EH (cell line): ENCODE measurements at places on chromosomes 4 and X.

- DNase-seq = no peak
Measured at GRCh38 chr4:181944527-181944926, 298.7 kb upstream of the TENM3 start.

- DNase-seq = no peak
Measured at GRCh38 chr4:127558088-127558487, 74.7 kb upstream of the INTU start.

DNA sequence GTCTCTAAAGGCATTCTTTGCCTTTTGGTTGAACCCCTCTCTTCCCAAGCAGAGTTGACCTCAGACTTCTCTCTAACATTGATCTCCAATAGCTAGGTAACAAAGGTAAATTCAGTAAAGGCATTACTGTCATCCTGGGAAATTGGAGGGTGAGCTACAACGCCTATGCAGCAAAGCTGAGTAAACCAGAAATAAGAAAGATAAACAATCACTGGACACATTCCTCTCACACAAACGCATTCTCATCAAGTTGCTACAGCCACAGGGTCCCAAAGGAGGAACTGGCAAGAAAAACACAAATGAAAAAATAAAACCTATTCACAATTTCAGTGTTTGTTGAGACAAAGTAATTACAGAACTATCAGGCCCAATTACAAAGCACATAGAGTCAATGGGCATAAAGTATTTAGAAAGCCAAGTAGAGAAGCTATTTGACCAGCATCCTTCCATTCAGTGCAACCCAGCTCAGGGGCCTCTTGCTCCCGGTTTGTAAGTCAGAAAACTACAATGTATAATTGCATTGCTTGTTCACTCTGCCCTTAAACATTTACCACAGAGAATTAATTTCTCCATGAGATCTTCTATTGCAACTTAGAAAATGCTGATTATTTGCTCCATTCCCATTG, 967.7 kb downstream of the PCDH7 start:
- no peak for DNase-seq

DNA sequence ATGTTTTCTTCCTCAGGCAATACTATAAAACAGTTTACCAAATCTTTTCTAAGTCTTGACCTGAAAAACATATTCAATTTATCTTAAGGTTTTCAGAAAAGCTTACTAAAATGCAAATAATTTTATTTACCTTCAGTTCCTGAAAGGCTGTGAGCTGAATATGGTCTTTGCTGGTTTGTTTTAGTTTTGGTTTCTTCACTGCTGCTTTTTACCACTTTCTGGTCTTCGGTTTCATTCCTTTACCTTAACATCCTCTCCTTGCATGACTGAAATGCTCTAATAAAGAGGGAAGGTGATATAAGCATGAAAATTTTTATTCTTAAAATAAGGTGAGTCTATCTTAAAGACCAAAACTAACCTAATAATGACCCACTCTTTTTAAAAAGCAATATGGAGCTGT, 97.1 kb upstream of the NRK start:
- no peak for DNase-seq

GRCh38 chr4:100569196-100569595, 51.4 kb upstream of the EMCN start:
- DNase-seq = no peak

DNA sequence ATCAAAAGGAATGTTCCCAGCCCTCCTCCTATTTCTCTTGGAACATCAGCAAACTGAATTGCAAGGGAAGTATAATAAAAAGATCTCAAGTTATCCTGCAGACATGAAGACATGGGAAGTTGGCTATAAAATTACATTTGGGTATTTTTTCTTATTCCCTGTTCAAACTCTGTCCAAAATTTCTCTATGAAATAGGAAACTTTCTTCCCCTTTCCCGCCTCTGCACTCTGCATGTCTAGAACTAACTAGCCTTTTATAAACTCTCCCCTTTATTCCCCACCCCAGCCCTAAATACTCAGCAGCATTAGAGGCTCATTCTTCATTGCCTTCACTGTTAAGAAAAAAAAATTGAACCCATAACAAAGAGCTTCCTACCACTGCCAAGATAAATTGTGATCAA, 126.7 kb upstream of the EDNRA start:
- DNase-seq = no peak

DNA sequence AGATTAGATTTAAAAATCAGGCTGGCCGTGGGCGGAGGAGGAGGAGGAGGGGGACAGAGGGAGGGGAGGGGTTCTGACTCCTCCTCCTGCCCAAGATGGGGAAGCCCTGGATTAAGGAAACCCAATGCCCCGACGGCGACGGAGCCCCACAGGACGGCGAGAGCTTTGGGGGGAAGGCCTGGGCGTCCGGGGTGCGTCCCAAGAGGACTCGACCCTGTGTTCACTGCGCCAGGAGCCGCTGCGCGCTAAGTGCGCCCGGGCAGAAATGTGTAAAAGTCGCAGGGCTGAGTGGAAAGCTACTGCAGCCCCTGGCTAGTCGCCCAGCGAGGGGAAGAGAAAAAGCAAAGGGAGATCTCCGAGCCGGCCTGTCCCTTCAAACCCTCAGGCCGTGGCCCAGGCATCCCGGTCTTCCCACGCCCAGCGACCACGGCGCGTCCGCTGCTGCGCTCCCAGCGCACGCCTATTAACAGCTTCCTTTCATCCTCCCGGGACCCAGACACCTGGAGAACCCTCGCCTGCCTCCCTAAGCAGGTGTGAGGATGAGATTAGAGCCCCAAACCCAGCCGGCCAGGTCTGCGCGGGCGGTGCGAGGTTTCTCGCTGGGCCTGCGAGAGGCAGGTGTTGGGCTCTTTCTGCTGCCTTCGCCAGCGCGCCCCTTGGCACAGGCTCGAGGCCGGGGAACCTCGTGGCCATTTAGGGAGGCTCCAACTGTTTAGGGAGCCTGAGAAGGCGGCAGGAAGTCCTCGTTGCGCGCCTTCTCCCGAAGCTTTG, 1.4 kb upstream of the RPS6KA3 start:
- DNase-seq = peak; percentile 15

- DNase-seq = peak; percentile 18
Measured at GRCh38 chr4:109816082-109816442, 500 bp downstream of the GAR1 start.

GRCh38 chrX:49041744-49042580, 1.2 kb downstream of the TFE3 start:
- DNase-seq = peak; percentile 89

DNA sequence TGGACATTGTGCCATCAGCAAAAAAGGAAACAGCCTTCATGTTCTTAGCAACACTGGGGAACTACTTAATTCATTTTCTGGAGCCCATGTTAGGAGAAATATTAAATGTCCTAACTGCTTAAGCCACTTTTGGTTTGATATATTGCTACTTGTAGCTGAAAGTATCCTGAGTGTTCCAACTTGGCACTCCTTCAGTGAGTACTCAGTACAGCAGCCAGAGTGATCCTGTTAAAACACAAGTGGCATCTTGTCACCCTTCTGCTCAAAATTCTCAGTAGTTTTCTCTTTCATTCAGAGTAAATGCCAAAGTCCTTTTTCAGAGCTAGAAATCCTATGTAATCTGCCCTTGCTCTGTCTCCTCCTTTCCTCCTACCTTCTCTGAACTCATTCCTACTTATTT, 522.0 kb downstream of the GRID2 start:
- no peak for DNase-seq
